MCF 10A (cell line): ENCODE measurements at places on chromosomes 5 and 9.

- peak; percentile 18 for DNase-seq
These were observed at the start of gene PCDHB5 for GRCh38 chr5:141135030-141135717. Gene PCDHB5 (plus strand): TSS chr5:141135206. CDS start chr5:141135435, 229 bp downstream.

GRCh38 chr9:34802916-34803315, 93.0 kb upstream of the CCL21 start:
- DNase-seq = no peak

DNA sequence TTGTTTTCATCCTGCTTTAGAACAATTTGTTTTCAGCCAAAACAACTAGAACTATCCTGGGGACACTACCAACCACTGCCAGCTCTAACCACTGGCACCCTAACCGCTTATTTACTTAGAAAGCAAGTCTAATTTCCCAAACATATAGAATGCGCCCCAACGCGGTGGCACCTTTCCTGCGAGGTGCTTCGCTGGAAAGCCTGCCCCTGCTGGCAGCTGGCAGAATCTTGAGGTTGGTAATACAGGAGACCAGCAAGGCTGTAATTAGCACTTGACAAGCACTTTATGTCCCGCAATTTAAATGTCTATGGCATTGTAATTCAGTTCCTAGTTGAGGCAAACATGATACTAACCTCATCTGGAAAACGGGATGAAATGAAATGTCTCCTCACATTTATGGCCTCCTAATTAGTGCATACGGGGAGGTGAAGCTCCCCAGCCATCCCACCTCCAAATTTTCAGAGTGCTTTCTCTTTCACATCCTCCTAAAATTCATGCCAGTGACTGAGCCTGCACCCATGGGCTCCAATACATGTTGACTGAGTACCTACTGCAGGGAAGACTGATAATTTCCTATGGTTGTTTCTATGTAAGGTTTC, 30.4 kb downstream of the GABBR2 start:
- peak; percentile 37 for DNase-seq

DNA sequence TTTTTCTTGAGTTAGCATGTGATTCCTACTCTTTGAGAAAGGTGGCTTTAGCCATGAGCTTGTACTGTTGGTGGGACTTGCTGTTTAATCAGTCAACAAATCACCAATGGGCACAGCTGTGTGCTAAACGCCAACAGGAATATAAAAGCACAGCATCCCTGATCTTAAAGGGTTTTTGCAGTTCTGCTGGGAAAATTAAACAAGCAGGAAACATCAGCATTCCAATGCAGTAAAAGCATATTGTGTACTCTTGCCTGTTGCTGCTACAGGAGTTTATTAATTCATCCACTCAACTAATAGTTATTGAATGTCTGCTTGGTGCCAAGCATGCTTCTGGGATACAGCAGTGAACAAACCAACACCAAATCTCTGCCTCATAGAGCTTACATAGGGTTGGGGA, 27.4 kb upstream of the F2RL1 start:
- no peak for DNase-seq
